ENCODE measurements at places on chromosomes 6 and 20. TPM values are rescaled to one million over a fixed set of nuclear protein-coding genes. Genes with fewer than 3 reads are reported as not detected.

Gene LAMA4
- total RNA-seq = 142 TPM

Gene ARHGAP40
- 33.8 TPM for total RNA-seq

Gene FABP7
- 3.6 TPM for total RNA-seq

Gene PTK6
- 0.88 TPM for total RNA-seq

Gene GPX5
- total RNA-seq = not detected

Gene MMP24
- 0.98 TPM for total RNA-seq

DNA sequence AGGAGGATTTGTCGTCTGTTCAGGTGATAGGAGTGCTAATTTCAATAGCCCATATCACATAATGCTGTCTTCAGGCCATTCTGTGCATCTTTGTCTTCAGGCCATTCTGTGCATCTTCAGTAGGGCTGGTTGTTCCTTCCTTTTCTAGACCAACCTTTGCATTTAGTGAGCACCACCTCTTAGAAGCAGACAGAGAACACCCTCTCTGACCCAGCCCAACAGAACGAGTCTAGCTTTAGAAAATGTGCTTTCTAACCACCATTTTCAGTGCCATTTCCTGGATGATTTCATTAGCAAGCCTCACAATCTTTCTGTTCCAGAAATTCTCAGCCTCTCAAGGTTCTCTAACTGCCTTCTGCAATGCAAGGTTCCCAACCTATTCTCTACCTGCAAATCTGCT is 215.3 kb upstream of the KCNQ5 start:
- H3K36me3 ChIP-seq = no peaks in the 10 kb centered on the region
- H3K27ac ChIP-seq = no peak overlapping the region
- DNase-seq = no peak
- H3K4me1 ChIP-seq = no peaks in the 10 kb centered on the region

DNA sequence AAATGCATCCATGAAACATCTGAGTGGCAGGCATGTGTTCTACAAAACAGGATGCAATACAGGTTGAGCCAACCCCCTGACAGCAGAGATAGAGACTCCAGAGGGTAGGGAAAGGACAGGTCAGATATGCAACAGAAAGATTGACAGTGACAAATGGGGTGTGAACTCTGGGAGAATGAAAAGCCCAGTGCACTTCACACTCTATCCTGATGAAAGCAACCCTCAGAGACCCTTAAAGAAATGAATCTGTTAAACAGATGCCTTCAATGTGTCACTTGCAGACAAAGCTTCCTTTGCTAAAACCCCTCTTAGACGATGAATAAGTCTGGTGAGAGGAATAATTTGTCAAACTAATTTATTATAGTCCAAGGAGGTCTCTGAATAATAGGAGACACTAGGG is 89.9 kb downstream of the RFPL4B start:
- H3K27ac ChIP-seq = no peak overlapping the region
- H3K4me3 ChIP-seq = no peak overlapping the region
- H3K27me3 ChIP-seq = no peaks in the 10 kb centered on the region
- no peak for DNase-seq
- no peaks in the 10 kb centered on the region for H3K4me1 ChIP-seq
